ENCODE measurements at places on chromosomes 2 and 18.
A peak's percentile ranks its signal among the peaks of the same experiment; 100 is the strongest.

DNA sequence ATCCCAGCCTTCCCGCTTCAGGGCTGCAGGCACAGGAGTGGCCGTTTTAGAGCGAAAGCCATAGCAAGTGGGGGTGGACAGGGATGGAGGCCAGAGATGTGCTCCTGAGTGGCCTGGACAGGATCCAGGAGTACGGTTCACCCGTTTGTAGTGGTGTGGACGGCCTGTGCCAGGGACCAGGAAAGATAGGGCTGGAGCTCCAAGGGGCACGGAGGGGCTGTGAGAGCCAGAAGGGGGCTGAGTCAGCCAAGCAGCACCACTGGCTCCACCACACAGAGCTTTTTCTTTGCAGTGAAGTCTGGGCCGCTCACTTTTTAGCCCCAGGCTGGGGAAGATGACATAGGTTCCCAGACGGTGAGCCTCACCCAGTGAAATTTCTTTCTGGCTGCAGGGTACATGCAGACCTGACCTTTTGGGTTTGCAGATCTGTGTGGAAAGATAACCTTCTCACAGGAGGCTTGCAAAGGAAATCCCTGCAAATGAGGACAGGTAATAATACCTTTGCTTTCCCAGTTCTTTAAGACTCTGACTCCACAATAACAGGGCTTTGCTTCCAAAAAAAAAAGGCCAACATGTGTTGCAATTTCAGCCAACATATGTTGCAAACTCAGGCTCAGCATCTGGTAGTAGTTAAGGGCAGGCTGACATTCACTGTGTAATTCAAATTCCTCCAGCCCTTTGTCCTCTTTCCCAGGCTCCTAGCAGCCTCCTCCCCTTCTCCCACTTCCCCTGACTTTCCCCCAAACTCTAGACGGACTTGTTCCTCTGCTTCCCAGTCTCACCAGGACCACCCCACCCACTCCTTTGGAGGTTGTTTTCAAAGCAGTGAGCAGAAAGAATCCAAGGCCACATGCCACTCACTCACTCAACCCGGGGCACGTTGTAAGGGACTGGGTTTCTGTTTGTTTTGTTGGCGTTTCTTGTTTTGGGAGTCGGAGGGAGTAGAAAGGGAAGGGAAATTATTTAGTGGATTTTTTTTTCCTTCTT, 20.3 kb upstream of the LAPTM4A start:
- DNase-seq, result no peak

- no peak for DNase-seq
Measured at GRCh38 chr18:7322817-7323485, 92.1 kb downstream of the LRRC30 start.

GRCh38 chr2:37656512-37657423, 14.7 kb downstream of the CDC42EP3 start:
- DNase-seq, result peak; percentile 17

- no peak for DNase-seq
Measured at GRCh38 chr2:156908825-156909224, 348.7 kb upstream of the GALNT5 start.

DNA sequence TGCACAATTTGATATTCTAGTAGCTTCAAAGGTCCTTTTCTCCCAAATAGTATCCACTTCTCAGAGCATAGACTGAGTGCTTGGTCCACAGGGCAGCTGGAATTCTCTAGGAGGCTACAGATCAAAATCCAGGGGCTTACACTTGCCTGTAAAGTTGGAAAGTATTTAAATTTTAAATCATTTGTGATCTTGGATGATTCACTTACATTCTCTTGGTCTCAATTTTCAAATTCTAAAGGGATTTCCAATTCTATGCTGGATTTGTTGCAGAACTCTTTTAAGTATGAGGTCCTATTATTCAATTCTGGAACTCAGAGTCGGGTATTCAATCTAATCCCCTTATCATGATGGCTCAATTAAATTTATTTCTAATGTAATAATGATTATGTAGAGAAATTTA, 492.3 kb downstream of the NYAP2 start:
- no peak for DNase-seq

DNA sequence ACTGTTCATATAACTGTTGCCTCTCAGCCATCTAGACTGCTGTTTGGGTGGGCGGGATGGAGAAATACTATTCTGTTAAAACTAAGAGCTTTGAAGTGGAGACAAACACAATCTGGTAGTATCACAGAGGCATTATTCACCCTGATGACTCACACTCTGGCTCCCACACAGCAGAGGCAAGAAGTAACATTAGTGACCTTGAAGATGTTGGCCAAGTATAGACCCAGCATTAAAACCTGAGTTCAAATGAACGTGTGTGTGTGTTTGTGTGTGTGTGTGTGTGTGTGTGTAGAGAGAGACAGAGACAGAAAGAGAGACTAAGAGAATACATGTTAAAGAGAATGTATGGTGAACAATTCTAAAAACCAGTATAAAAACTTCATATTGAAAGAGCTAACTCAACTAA, 22.5 kb upstream of the ACVR1 start:
- DNase-seq, result peak; percentile 66

GRCh38 chr2:150591496-150592285, 104.2 kb upstream of the RND3 start:
- no peak for DNase-seq

DNA sequence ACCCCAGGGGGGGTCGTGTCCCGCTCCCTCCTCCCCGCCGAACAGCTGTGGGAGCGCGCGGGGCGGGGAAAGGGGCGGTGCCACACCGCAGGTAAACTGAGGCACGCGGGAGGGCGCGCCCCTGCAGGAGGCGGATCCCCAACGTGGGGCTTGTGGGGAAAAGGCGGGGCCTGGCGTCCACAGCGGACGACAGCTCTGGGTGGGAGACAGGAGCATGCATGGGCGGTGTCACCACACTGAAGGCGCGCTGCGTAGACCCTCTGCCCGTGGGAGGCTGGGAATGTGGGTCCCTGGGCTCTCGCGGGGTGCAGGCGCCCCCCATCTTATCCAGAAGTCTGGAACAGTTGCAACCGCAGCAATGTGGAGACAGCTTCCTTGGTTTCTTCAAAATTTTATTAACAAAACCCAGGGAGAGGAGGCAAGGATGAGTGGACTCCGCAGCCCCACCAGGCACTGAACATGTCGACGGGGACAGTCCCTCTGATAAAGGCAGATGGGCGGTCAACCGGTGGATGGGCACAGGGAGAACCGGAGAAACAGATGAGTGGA, 723 bp upstream of the MBD1 start:
- DNase-seq, result no peak

- DNase-seq, result no peak
Measured at GRCh38 chr2:50556934-50557575, 474.9 kb downstream of the NRXN1 start.

DNA sequence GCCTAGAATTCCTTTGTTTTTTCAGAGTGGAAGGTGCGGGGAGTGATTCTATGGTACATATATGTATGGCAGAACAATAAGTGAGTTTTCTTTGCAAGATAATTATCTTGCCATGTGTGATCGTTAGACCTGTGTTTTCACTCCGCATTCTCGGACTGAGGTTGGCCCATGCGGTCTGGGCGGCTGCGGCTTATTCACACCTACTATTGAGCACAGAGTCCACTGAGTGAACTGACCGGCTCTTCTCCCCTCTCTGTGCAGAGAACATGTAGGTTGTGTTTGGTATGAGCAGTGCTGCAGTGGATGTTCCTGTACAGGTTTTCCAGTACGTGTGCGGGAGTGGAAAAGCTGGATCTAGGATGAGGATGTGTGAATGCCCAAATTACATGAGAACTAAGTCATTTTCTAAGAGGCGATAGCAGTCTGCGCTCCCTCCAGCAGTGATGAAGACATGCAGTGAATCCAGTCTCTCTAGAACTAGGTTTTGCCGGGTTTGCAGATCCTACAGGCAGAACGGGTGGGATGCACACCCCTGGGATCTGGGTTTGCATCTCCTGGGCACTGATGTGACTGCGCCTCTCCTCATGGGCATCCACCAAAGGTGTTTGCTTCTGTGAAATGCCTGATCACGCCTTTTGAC, 27.1 kb downstream of the MTERF4 start:
- no peak for DNase-seq

- no peak for DNase-seq
Measured at GRCh38 chr2:58047373-58047935, 848 bp downstream of the VRK2 start.

GRCh38 chr2:38145236-38145635, 69.3 kb upstream of the CYP1B1 start:
- no peak for DNase-seq

- DNase-seq, result no peak
Measured at GRCh38 chr2:173021939-173022371, 53.7 kb upstream of the MAP3K20 start.

- no peak for DNase-seq
Measured at GRCh38 chr2:110678457-110679336, 834 bp upstream of the BUB1 start.

GRCh38 chr2:160650196-160651118, 156.8 kb upstream of the RBMS1 start:
- DNase-seq, result no peak

GRCh38 chr2:106085181-106085940, 108.7 kb downstream of the UXS1 start:
- DNase-seq, result peak; percentile 74

GRCh38 chr2:239381709-239382134, 19.1 kb downstream of the HDAC4 start:
- no peak for DNase-seq

GRCh38 chr2:26674771-26675170, 17.8 kb upstream of the KCNK3 start:
- no peak for DNase-seq

GRCh38 chr2:33511141-33511540, 34.7 kb downstream of the RASGRP3 start:
- no peak for DNase-seq

DNA sequence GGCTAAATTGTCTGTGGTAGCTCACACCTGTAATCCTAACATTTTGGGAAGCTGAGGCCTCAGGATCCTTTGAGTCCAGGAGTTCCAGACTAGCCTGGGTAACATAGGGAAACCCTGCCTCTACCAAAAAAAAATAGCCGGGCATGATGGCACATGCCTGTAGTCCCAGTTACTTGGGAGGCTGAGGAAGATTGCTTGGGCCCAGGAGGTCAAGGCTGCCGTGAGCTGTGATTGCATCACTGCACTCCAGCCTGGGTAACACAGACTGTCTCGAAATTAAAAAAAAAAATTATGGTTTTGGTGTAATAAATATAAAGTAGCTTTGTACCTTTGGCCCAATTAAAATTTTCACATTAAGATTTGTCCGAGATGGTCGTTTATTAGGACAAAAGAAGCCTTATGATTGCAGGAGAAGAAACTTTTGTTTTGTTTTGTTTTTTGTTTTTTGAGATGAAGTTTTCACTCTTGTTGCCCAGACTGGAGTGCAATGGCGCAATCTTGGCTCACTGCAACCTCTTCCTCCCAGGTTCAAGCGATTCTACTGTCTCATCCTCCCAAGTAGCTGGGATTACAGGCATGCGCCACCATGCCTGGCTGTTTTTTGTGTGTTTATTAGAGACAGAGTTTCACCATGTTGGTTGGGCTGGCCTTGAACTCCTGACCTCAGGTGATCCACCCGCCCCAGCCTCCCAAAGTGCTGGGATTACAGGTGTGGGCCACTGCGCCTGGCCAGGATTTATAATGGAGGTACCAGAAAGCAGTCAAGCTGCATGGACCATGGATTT, 4.1 kb downstream of the MTA3 start:
- DNase-seq, result no peak

DNA sequence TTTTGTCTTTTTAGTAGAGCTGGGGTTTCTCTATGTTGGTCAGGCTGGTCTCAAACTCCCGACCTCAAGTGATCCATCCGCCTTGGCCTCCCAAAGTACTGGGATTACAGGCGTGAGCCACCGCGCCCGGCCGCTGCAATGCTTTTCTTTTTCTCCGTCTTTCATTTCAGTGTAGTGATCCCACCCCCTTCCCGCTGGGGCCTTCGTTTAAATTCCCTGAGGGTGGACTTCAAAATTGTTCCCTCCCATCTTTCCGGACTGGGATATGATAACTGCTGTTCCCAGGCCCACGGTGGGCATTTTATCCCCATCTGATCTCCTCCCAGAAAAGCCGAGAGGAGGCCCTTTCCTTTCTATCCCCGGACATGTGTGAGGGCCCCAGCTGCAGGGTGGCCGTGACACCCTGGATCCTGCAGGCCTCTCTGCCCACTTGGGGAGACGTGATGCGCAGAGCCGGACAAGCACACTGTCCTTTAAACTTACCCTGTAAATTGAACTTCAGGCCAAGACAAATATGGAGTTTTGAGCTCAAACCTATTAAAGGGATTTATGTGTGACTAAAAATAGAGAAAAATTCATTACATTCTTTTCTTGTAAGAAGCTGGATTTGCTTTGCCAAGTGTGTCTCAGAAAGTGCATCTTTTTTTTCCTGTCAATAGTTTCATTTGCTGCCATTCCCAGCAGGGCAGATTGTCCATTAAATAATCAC, 54.5 kb upstream of the AFF3 start:
- no peak for DNase-seq

GRCh38 chr2:31578316-31578715, 2.4 kb downstream of the SRD5A2 start:
- no peak for DNase-seq

DNA sequence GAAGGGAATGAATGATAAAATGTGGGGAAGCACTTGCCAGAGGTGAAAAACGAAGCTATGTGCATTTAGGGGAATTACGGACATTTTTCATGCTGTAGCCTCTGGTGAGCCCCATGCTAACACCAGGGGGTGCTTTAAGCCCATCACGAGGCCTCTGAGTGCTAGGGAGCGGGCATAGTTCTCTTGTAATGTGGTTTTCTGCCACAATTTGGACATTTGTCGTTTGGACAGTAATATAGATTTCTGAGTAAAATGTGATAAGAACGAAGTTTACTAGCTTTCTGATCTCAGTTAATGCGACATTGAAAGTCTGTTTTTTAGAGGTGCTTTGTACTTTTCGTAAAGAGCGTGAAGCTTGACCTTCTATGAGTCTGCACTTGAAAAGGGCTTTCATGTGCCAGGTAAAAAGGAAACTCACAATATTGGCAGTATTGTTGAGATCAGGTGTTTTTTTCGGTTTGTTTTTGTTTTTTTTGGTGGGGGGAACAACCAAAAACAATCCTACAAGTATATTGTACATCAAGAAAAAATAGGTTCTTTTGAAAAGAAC, 50.6 kb downstream of the TRAF3IP1 start:
- DNase-seq, result peak; percentile 46

DNA sequence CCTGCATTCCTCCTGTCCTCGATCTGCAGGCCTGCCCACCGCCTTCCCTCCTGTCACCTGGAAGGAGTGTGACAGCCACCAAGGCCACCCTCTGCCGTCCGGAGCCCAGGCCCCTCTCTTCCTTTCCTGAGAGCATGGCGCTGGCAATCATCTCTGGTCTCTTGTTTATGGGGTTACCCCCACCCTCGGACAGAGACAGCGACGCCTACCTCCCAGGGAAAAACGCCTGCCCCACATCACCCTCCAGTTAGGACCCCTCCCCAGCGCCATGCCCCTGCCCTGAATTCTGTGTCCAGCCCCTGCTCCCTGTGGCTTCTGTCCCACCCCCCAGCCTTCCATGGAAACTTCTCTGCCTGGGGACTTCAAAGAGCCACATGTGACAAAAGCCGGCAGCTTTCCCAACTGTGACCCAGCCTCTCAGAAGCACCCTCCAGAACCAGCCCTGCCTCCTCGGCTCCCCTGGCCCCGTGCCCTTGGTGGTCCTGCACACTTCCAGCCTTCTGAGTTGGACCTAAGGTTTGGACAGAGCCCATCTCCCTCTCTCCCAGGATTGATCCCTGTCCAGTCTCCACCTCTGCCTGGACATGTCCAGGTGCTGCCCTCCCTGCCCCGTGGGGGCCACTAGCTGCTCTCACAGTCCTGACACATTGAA, 145.0 kb upstream of the HDAC4 start:
- DNase-seq, result no peak
